ENCODE measurements at places on chromosomes 6 and 20.
A peak's percentile ranks its signal among the peaks of the same experiment; 100 is the strongest.

- DNase-seq = peak; percentile 35
Observed at GRCh38 chr6:26284537-26285142, 80.4 kb upstream of the BTN3A2 start.

DNA sequence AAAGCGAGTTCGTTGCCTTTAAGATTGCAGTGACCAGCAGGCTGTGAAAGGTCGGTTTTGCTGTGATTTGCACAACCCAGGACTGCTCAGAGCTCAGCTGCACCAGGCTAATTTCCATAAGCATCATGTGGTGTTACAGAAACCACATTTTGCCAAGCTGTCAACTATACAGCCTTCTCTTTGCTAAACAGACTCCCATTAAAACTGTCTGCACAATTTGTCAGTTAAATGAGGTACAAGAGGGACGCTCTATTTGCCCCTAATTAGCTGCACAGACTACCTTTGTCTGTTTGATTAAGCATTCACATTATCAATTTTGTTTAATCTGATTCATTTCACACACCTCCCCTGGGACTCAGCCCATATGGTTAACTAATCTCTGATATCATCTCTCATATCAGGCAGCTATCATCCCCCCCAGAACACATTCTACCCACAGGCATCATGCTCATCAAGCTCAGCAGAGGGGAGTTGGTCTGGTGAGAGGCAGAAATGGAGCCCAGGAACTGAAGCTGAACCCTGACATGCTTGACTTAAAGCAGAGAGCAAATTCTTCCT is 62.1 kb downstream of the OLIG3 start:
- no peak for DNase-seq

DNA sequence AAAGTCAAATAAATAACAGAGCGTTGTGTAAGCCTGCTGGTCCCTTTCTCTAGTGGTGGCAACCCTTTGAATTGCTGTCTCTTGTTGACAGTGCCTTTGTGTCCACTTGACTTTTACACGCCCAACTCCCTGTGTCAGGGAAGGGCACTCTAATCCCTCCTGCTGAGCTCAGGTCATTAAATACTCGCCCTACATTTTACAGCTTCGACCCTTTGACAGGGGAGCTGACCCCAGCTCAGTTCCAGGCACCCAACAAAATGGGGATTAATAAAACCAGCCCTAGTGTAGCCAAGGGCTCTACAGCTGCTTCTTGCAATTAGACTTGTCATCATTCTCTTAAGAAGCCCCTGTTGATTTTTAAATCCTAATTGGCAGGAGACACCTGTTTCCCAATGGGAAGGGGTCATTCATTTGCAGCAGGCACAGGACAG is 308.2 kb downstream of the EYA4 start:
- DNase-seq = no peak

DNA sequence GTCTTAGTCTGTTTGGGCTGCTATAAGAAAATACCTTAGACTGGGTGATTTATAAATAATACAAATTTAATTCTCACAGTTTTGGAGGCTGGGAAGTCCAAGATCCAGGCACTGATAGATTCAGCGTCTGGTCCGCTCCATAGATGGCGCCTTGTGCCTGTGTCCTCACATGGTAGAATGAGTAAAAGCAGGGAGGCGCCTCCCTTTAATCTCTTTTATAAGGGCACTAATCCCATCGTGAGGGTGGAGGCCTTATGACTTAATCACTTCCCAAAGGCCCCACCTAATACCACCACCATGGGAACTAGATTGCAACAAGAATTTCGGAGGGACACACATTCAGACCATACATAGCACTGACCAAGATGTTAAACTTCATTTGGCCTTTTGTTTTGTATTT is 91.2 kb upstream of the TMEM181 start:
- DNase-seq = no peak

GRCh38 chr6:27922949-27923348 is 10.8 kb upstream of the OR2B2 start:
- DNase-seq = no peak

GRCh38 chr6:1312203-1312472 is 240 bp downstream of the FOXQ1 start:
- no peak for DNase-seq

GRCh38 chr6:24950218-24950941 is 14.6 kb upstream of the RIPOR2 start:
- no peak for DNase-seq

DNA sequence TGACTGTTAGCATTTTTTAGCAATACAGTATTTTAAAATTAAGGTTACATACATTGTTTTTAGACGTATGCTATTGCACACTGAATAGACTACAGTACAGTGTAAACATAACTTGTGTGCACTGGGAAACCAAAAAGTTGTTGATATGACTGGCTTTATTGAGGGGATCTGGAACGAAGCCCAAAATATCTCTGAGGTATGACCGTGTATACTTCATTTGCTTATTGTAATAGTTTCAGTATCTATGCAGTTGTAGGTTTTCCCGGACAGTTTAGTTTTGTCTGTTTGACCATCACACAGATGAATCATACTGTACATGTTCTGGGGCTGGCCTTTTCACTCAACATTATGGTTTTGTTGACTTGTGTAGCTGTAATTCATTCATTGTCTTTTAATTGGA is 6.9 kb upstream of the ZBTB12 start:
- DNase-seq = no peak

DNA sequence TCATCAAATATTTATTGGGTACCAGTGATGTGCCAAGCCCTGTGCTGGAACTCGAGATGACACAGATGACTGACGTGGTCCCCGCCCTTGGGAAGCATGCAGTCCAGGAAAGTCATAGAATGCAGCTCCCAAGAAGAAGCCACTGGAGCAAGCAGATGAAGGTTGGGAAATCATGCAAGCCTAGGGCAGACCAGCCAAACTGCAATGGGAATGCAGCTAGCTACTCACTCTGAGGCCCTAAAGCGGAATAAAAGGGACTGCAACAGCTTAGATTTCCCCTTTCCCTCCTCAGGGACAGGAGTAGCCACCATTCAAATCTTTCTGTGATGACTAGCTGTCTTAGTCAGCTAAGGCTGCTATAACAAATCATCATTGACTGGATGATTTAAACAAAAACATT is 152.2 kb downstream of the MAFB start:
- DNase-seq = no peak

- no peak for DNase-seq
Observed at GRCh38 chr6:11384531-11385309, 152.3 kb upstream of the NEDD9 start.

DNA sequence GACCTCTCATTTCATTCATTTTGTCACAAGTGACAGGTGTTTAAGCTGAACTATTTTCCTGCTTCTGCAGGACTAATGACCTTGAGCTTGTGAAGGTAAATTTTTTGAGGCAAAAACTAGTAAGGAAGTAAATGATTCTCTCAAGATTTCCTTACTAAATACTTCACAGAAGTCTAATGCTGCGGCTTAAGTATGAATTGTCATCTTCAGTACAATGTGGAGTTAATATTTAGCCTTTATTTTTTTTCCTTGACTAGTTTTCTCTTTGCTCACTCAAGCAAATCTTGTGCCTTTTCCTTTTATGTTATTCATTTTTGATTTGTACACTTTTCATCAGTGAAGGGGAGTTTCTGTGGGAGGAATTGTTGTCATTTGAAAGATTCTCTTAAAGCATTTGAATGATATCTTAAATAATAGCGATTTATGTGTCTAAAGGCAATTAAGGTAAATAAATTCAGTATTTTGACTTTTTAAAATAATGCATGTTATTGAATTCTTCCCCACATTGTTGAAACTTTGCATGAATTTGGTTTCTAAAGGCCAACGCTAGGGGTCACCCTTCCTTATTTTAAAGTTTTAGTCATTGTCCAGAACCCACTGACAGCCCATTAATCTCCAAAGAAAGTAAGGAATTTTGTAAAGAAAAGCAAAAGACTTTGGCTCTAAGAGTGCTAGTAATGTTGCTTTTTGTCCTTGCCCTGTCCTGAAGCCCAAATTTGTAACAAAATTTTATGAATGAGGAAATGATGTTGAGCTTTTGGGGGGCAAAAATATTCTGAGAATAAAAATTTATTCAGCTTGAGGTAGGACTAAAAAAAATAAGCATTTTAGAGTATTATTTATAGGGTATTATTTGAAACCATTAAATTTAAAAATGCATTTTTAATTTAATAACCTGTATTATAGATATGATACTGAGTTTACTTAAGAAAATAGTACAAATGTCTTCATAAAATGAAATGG is 157.4 kb upstream of the LAMA2 start:
- peak; percentile 2 for DNase-seq

DNA sequence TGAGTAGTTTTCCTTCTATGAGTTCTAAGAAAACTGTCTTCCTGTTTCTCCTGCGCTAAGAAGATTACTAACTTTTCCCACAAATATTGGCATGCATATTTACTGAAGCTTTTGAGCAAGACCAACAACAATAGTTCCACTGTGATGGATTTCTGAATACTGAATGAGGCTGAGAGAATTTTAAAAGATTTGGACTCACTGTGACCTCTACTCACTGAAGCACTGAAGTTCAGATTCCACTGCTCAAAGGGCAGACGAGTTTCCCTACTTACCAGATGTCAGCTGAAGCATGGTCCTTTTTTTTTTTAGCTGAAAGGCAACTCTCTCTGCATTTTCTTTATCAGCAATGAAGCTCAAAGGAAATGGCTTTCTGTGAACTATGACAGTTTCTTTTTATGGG is 718.5 kb downstream of the RFPL4B start:
- DNase-seq = no peak

DNA sequence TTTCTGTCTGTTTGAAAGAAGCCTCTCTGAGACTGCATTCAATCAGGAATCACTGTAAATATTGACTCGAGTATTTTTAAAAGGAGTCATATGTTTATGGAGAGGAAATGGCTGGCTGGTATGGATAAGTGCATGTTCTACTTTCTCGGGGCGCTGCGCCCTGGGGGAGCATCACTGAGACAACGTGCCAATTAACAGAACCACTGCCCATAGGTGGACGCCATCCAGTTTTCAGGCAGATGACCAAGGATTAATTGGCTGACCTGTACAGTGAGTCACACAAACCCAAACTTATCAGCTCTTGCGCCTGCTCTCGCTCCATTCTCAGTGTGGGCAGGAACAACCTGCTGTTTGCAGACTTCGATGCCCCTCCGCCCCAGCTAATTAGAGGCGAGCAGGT is 571.2 kb downstream of the QKI start:
- no peak for DNase-seq

- no peak for DNase-seq
Observed at GRCh38 chr6:20408851-20409250, 7.2 kb downstream of the E2F3 start.

DNA sequence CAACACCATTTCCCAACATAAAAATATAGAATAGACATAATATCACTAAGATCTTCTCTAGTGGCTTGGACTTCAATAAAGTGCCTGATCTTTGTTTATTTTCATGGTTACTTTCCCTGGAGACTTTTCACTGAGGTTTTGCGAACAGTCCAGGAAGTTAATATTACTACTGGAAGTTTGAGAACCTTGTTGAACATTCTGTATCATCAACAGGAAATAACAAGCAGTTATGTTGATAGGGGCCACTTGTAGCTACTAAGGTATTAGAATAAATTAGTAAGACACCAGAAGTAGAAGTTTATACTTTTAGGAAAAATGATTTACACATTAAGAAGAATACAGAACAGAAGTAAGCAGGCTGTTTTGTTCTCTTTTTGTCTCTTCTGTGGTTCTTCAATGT is 180.2 kb downstream of the TFAP2B start:
- no peak for DNase-seq

GRCh38 chr6:72968704-72969103 is 256.6 kb downstream of the KHDC1L start:
- DNase-seq = no peak

DNA sequence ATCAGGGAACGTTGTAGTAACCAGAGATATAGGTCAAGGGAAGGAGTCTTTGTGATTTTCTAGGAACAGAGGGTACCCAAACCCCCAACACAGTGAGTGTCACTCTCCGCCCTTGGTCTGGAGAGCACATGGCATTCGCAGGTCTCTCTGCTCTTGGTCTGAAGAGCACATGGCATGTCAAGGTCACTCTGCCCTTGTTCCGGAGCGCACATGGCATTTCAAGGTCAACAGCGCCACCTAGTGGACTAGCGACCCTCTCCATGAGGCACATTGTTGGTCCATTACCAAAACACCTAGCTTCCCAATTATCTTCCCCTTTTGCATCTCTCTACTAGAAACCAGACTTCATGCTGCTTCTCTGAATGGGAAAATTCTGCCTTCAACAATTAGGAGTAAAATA is 260.0 kb downstream of the C6orf118 start:
- peak; percentile 1 for DNase-seq

DNA sequence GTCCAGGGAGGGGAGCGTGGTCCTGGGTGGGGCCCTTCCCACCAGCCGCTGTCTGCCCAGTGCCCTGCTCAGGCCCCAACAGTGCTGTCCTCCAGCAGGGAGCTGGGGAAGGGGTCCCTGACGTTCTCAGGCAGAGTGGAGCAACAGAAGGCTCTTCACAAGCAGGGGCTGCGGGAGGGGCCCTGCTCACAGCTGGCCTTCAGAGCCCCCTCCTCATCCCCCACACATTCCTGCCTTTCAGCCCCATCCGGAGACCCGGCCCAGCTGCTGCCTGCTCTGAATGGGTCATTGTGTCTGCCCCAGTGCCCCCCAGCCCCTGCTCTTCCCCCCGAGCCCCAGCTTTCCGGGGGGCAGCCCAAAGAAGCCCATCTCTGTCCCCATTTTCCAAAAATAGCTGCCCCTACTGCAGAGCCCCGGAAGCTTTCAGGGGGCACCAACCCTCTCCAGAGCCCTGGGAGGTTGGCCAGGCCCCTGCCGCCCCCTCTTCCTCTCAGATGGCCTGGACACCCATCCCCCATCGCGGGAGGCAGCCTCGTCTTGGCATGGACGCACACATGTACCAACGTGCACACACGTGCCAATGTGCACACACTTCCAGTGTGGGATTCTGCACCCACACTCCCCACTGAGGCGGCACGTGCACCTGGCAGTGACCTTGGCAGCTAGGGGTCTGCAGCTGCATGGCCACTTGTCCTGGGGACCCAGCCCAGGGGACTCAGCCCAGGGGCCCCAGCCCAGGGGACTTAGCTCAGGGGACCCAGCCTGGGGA is 3.7 kb downstream of the COL20A1 start:
- DNase-seq = no peak

DNA sequence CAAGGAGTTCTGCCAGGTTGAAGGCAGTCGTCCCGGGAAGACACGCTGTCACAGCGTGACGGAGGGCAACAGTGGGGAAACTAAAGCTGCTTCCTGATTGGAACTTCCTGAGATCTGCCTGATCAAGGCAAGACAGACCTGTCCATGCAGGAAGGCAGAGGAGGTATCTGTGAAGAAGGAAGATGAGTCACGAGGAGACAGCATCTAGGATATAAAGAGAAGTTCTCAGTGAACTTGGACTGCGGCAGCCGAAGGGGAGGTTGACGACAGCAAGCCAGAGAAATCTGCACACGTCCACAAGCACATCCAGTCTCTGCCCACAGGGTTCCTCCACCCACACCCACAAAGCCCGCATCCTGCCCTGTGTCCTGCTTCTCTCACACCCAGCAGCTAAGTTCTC is 38.6 kb downstream of the PREP start:
- DNase-seq = no peak

DNA sequence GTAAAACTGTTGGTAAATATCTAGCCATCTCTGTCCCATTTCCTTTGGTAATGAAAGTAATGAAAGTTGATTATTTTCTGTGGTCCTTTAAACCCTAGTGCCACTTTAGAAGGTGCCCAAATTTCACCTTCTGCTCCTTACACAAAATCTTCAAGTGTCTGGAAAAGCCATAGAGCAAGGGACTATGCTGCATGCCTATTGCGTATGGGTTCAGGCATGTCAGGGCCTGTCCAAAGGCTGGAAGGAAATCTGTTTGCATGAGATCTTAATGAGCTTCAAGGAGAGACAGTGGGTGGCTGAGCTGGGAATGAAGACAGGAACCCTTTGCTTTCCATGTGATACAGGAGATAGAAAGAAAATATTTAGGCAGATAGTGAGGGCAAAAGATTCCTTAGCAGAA is 66.6 kb upstream of the CCN6 start:
- peak; percentile 11 for DNase-seq
